Stimulated activated CD8-positive, alpha-beta memory T cell treated with anti-CD3 and anti-CD28 coated beads, Interleukin-12 subunit alpha, Interleukin-12 subunit beta, amount 100 ng/mL, for 1 hour (primary cell): ENCODE measurements at places on chromosomes 1 and 21.
A peak's percentile ranks its signal among the peaks of the same experiment; 100 is the strongest.

DNA sequence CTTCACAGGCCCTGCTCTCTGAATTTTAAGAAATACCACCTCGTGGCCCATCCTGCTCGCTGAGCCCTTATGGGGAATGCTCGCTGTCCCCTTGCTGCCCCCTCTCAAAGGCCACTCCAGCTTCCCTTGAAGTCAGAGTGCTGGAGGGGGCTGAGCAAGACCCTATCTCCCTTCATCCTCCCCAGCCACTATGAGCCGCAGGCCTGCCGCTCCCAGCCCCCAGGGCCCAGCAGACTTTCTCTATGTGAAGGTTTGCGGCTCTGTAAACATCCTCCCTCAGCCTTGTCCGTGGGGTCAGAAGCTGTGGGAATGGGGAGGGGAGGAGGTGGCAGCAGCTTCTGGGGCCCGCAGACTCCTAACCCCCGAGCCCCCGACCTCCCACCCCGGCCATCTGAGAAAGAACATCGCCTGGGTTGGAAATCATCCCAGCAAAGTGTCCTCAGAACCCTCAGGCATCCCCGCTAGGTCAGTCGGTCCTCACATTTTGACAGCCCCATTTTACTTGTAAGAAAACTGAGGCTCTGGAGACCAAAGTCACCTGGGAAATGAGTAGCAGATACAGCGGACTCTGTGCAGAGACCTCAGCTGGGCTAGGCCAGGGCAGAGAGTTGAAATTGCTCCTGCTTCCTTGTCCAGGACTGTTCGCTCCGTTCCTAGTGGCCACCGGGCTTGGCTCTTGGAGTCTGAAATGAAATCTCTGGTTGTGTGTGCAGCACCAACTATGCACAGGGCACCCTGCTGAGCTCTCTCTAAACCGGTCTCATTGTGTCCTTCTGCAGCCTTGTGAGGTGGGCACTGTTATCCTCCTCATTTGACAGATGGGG lies 4.4 kb downstream of the KCNQ4 start:
- DNase-seq: no peak

- DNase-seq: no peak
Measured at GRCh38 chr1:239987103-239987745, 104.5 kb upstream of the FMN2 start.

- DNase-seq: no peak
Measured at GRCh38 chr1:235806123-235806522, 60.6 kb downstream of the LYST start.

GRCh38 chr1:8239039-8239305 lies 78.9 kb upstream of the SLC45A1 start:
- DNase-seq: no peak

DNA sequence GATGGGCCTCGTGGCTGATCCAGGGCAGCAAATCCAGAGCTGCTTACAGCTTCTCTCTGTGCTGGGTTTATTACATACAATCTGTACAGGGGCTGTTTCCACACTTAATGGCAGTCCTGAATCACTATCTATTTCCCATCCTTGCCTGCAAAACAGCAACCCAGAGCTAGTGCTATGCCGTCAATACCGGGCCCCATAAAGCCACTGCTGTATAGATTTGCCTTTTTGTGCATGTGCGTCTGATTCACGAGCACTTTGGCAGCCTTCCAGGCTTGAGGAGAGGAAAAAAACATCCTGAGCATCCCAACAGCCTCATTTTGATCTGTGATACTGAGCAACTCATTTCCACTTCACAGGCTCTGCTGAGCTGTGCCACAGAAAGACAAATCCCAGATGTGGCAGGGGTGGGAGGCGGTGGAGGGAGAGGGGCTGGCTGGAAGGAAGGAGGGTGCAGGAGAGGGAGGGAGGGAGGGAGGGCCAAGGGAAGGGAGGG lies 65.2 kb upstream of the TARBP1 start:
- DNase-seq: peak; percentile 25
